ENCODE measurements at places on chromosomes 6 and 20.

DNA sequence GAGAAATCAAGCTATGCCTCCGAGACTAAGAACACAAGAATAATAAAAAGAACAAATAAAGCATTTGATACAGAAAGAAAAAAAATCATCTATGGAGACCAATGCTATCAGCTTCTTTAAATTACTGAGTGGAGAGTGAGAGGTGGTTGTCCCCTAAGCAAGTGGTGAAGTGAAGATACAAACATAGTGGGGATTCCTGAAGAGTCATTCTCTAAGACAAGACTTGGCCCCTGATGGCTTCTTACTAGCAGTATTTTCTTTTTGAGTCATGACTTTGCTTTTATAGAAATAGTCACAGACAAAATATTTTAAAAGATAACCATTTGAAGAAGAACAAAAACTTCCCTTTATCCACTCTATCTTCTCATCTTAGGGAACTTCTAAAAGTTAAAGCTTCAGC is 261.4 kb upstream of the PRDM1 start:
- no peak for DNase-seq

GRCh38 chr6:69069881-69070280 is 434.8 kb downstream of the ADGRB3 start:
- DNase-seq: no peak

DNA sequence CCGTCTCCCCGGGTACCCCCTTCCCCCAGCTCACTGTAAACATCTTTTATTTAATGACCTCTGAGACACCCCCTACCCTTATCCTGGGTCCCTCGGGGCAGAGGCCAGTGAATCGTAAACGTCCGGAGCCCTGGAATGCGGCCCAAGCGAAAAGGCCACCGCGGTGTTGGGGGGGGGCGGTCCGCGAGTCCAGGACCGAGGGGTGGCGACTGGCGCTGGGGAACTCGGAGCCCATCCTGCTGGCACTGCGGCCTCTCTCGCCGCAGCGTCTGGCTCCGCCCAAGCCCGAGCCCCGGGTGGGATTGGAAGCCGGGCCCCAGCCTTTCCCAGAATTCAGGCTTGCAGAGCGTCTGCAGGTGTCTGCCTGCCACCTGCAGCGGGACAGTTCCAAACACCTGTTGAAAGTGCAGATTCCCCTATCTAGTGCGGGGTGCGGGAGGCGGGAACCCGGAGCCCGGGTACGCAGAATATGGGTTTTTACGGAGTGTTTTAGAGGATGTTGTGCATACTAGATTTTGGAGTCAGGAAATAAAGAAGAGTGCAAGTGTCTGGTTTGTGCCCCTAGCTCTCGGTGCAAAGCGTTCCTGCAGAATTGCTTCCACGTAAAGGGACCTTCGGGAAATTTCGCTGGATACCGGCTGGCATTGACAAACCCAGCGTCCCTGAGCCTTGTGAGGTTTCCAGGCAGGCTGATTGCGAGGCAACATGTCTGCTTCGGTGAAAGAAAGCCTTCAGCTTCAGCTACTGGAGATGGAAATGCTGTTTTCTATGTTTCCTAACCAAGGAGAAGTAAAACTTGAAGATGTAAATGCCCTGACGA is 800 bp downstream of the RWDD2A start:
- DNase-seq: no peak

DNA sequence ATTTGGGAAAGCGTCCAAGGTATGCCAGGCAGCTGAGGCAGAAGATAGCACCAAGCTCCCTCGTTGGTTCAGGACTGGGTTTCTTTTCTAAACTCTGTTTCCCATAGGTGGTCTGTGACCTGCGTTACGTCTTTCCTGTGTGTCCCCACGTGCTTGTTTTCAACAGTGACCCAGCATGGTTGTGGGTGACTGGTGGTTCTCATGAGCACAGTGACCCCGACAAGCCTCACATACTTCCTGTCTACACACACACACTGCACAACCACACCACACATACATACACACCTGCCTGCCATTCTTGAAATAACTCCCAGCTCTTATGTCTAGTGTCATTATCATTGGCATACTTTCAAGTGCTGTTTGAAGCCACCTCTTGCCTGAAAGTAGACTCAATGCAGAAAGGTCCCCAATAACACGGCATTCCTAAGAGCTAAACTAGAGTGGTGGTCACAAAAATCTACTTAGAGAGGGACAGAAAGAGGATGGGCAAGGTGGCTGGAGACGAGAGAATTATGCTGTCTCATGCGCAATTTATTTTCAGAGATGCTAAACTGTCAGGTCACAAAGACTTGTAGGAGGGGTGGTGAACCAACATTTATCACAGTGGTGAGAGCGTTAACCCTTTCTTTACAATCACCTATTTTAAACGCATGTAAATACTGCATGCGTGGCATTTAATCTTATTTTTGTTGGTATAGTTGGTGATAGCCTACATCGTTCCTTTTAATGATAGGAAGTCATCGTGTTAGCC is 66.7 kb downstream of the GCNT2 start:
- no peak for DNase-seq

- no peak for DNase-seq
These were observed 134.8 kb downstream of the PXDC1 start for GRCh38 chr6:3616565-3617176.

GRCh38 chr6:33313105-33313708 is 671 bp downstream of the TAPBP start:
- no peak for DNase-seq

DNA sequence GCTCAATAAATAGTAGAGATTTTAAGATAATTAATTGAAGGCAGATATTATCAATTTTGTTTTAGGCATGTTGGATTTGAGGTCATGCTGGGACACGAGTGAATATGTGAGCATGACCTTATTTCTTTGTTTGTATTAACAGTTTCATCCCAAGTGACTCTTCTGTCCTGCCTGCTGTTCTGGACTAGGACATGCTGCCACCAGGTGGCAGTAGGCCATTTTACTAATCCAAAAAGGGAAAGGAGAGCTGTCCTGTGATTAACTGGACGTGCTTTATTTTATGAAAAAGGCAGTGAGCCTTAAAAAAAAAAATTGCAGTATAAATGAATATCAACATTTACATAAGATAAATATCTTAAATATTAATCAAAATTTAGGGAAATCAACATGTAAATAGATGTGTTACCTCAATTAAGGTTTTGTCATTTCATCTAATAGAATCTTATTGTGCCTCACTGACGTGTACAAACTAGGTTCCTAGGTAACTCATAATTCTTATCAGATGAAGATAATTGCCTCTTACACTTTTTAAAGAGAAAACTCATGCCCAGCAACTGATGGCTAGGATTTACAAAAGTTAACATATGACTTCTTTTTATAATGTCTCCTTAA is 49.8 kb downstream of the FRK start:
- DNase-seq: peak; percentile 37

DNA sequence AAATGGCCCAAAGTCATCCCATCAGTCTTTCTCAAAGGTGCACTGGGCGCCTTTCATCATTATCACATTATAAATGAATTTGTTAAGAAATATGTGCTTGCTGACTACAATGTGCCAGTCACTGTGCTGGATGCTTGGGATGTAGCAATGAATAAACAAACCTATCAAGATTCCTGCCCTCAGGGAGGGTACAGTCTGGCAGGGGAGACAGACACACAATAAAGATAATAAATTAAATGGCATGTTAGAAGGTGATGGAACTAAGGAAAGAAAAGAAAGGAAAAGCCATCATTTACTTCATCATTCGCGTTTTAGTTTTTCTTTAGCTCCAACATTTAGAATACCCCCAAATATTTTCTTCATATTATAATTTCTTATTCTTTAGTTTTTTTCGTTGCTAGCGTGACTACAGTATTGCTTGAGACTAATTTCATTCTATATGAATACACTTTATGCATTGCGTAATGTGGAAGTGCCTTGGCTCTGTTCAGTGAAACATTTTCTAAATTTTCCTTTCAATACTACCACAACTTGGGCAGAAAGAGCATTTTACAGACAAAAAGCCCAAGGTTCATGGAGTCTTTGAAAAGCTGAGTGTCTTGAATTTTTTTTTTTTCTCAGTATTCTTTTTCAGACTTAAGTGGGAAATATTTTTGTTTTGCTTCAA is 48.7 kb upstream of the CITED2 start:
- DNase-seq: no peak

DNA sequence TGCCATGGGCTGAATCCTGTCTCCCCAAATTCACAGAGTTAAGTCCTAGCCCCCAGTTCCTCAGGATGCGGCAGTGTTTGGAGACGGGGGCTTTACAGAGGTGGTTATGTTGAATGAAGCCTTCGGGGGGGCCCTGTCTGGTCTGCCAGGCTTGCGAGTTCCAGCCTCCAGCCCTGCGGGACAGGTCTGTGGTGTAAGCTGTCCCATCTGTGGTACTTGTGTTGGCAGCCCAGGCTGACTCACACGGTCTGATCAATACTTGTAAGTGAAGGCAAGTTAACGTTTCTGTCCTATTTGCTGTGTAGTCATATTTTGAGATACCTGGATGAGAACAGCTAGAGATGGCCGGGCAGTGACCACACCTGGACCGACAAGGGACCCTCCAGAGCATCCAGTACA is 51.8 kb upstream of the GPR31 start:
- no peak for DNase-seq

GRCh38 chr20:16011056-16011455 is 562.2 kb downstream of the KIF16B start:
- no peak for DNase-seq

GRCh38 chr6:25484900-25485299 is 167.1 kb upstream of the SCGN start:
- DNase-seq: no peak

DNA sequence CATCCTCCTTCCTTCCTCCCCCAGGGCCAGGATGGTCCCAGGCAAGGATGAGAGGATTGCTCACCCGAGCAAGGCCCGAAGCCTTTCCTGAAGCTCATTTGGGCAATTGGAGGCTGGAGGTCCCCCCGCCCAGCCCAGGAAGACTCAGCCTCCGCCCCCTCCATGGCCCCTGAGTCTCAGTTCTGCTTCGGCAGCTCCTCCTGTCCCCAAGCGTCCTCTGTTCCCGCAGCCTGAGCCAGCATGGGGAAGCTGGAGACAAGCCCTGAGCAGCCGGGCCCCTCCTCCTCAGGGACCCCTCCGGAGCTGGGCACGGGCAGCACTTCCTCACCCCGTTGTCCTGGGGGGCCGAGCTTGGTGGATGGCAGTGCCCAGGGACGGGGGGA is 26.0 kb downstream of the SLC17A9 start:
- DNase-seq: no peak

GRCh38 chr6:47437592-47437991 is 40.0 kb upstream of the CD2AP start:
- no peak for DNase-seq

GRCh38 chr6:3801960-3802359 is 47.2 kb upstream of the FAM50B start:
- DNase-seq: no peak

DNA sequence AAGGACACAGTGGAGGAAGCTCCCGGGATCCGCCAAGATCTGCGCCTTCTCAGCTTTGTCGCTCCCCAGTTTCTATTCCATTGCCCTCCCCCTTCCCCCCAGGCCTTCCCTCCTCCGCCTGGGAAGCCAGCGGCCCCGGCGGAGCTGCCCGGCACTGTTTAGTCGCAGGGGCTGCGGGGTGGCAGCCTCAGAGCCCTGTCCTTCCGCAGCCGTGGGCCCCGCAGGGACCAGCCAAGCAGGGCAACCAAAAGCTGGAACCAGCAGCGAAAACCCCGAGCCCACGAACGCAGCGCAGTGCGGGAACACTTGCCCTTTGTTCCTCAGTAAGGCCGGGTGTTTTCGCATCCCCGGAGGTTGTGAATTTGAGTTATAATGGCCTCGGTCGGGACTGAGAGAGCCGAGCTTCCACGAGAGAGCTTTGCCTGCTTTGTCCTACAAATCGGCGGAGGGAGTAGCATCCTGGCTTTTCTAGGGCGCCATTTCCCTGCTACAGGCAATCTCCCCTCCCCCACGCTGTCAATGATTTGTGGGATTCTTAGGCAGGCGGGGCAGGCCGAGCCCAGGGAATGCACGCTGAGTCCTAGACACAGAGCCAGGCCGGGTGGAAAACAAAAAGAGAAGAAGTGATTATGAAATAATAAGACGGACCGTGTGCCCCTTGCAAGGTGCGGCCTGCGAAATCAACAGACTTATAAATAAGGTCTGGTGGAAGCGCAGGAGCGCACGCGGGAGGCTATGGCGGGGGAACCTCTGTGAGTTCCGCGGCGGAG is 4.0 kb upstream of the TUBB2B start:
- DNase-seq: no peak

- no peak for DNase-seq
These were observed 27.9 kb upstream of the TFAP2C start for GRCh38 chr20:56601166-56601565.

GRCh38 chr6:53986165-53986720 is 125.0 kb upstream of the MLIP start:
- peak; percentile 13 for DNase-seq

DNA sequence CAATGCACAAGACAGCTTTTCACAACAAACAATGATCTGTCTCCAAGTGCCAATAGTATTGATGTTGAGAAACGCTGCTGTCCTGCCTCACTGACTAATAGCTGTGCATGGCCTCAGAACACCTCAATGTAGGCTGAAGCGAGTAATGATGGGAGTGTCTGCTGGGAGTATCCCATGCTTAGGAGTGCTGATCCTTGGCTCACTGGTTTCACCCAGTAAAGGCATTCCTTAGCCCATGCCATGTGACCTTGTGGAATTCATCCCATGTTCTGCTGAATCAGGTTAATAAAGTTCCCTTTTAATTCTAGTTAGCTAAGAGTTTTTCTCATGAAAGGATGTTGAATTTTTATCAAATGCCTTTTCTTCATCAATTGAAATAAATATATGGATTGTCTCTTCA is 3.8 kb upstream of the WFDC12 start:
- no peak for DNase-seq

GRCh38 chr20:41094353-41095055 is 42.8 kb upstream of the PLCG1 start:
- no peak for DNase-seq
